ENCODE measurements at places on chromosomes 11 and 22. TPM values are rescaled to one million over a fixed set of nuclear protein-coding genes. Genes with fewer than 3 reads are reported as not detected.

ELP4 gene
- total RNA-seq: 6.3 TPM

RAG2 gene
- not detected for total RNA-seq

GDPD5 gene
- 7.0 TPM for total RNA-seq

OR51F1 gene
- not detected for total RNA-seq

SERPING1 gene
- total RNA-seq: 0.95 TPM

SOX10 gene
- total RNA-seq: not detected

HSPB2 gene
- total RNA-seq: 0.09 TPM

ZNF280B gene
- 1.9 TPM for total RNA-seq

OR51B5 gene
- not detected for total RNA-seq

OR51B4 gene
- total RNA-seq: not detected

CDHR5 gene
- 0.07 TPM for total RNA-seq

ST14 gene
- total RNA-seq: 0.10 TPM

GLYATL2 gene
- total RNA-seq: not detected

MAJIN gene
- not detected for total RNA-seq

MS4A1 gene
- total RNA-seq: not detected

DESI1 gene
- total RNA-seq: 15.1 TPM

SCGB1C1 gene
- total RNA-seq: not detected

XKR3 gene
- total RNA-seq: not detected

SCGB1D2 gene
- total RNA-seq: not detected

FIBIN gene
- not detected for total RNA-seq

TMA7B gene
- total RNA-seq: not detected

RBMXL2 gene
- not detected for total RNA-seq

CAPN5 gene
- 7.1 TPM for total RNA-seq

BBOX1 gene
- not detected for total RNA-seq

SLC17A6 gene
- not detected for total RNA-seq

NTM gene
- total RNA-seq: not detected

DDX25 gene
- total RNA-seq: not detected

PNPLA5 gene
- not detected for total RNA-seq

CCDC116 gene
- 0.06 TPM for total RNA-seq

SHISAL1 gene
- 2.7 TPM for total RNA-seq

MAP6 gene
- total RNA-seq: 1.4 TPM

OR4C16 gene
- total RNA-seq: not detected

OR51E2 gene
- not detected for total RNA-seq

PHOX2A gene
- total RNA-seq: not detected

SIPA1 gene
- total RNA-seq: 16.4 TPM

BRSK2 gene
- 3.9 TPM for total RNA-seq

PDE2A gene
- 2.1 TPM for total RNA-seq

MEI1 gene
- total RNA-seq: not detected

TRPC6 gene
- total RNA-seq: 0.77 TPM

ISX gene
- not detected for total RNA-seq

MPEG1 gene
- not detected for total RNA-seq

KCTD17 gene
- total RNA-seq: 24.1 TPM
